ENCODE measurements at places on chromosomes 2 and 18.

- H3K27me3 ChIP-seq: no peaks in the 10 kb centered on the region
- H3K4me1 ChIP-seq: peaks cover 6% of the 10 kb centered on the region
- H3K36me3 ChIP-seq: no peaks in the 10 kb centered on the region
- peak overlapping the region; percentile 97 for H3K4me3 ChIP-seq
- DNase-seq: no peak
Measured at GRCh38 chr2:15561574-15562344, 625 bp upstream of the NBAS start.

DNA sequence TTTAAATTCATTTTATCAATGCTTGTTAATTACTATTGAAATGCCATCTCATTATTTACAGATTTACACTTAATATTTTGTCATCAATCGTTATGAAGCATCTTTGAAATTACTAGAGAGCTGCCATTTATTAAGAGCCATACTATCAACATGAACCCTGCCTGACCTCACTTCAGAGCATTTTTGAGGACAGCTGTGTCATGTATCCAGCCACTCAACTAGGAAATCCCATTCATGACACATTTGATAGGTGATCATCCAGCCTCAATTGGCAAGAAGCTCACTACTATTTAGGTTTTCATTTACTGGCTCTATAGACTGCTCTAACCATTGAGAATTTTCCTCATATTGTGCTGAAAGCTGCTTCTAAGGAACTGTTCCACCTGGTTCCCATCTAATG, 40.6 kb upstream of the TLK1 start:
- no peaks in the 10 kb centered on the region for H3K4me1 ChIP-seq
- H3K4me3 ChIP-seq: no peak overlapping the region
- no peaks in the 10 kb centered on the region for H3K27me3 ChIP-seq
- H3K27ac ChIP-seq: no peak overlapping the region
- DNase-seq: no peak
- H3K36me3 ChIP-seq: no peaks in the 10 kb centered on the region

- no peaks in the 10 kb centered on the region for H3K27me3 ChIP-seq
- no peak for DNase-seq
- H3K27ac ChIP-seq: no peak overlapping the region
Measured at GRCh38 chr2:122583159-122583917, 827.9 kb downstream of the TSN start.

DNA sequence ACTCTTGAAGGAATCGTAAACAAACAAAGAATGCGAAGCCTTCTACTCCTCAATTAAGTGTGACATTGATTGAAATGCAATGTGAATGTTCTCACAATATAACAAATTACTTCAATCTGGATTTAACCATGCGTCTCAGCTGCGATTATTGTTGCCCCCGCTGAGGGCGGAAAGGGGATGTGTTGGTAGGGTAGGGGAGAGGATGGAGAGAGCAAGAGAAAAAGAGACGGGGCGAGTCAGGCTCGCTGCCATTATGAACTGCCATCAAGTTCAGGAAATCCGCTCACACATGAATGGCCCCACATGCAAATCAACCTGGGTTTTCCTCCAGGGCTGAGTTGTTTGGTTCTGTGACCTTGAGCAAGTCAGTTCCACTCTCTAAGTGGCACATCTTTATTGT, 129.8 kb downstream of the PXDN start:
- H3K4me1 ChIP-seq: no peaks in the 10 kb centered on the region
- no peak for DNase-seq
- no peak overlapping the region for H3K4me3 ChIP-seq
- H3K36me3 ChIP-seq: no peaks in the 10 kb centered on the region
- H3K27me3 ChIP-seq: no peaks in the 10 kb centered on the region
- H3K27ac ChIP-seq: no peak overlapping the region

DNA sequence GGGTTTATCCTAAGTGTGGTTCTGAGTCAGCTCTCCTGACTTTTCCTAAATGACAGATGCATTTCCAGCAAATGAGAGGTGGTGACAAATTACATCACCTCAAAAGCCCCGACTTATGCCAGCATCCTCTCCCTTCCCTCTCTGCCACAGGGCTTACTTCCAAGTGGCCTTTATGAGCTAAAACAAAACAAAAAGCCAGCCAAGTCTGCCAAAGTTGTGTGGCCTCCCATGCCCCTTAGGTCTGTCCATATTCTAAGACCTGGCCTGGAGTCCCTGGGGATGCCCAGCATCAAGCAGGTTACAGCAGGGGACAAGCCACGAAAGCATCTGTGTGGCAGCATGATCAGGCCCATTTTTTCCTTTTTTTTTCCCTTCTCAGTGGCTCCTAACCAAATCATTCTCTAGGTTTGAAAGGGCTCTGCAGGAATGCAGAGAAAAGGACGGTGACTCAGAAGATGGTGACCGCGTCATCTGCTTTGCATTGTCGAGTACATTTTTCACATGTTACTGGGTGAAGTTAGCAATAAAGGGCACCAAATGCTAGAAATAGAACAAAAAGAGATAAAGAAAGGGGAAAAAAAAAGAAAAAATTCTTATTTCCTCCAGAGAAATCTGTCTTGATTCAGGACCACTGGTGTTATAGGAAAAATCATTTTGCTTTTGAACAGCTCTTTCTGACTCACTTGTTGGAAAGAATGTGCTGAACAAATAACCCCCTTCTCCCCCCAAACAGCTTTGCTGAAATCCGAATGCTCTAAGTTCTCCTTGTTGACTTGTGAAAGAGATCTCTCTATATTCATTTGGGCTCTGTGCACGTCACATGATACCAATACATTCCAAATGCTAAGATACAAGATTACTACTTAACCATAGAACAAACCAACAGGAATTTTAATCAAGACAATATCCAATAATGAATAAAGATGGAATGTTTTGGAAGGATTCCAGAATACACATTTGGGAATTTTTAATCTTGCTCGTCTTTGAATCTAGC, 178.7 kb downstream of the EN1 start:
- no peaks in the 10 kb centered on the region for H3K36me3 ChIP-seq
- H3K4me3 ChIP-seq: no peak overlapping the region
- H3K27ac ChIP-seq: no peak overlapping the region

- no peaks in the 10 kb centered on the region for H3K27me3 ChIP-seq
- H3K27ac ChIP-seq: no peak overlapping the region
- DNase-seq: no peak
- H3K4me1 ChIP-seq: no peaks in the 10 kb centered on the region
Measured at GRCh38 chr2:236396818-236397350, 132.7 kb upstream of the ASB18 start.

DNA sequence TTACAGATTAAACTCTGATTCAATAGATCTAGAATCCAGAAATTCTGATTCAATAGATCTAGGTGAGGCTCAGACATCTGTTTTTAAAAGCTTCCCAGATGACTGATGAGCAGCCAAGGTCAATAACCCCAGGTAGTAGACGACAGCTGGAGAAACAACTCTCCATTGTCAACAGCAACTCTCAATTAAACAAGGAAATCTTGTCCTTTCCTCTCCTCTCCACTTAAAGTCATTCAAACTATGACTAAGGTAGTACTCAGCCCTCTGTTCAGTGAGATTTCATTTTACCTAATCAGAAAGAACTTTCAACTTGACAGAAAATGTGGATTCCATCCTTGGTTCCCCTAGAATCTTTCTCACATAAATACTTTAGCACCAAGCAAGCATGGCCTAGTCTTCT, 94.6 kb upstream of the SCG2 start:
- no peaks in the 10 kb centered on the region for H3K36me3 ChIP-seq
- no peak for DNase-seq
- H3K4me1 ChIP-seq: no peaks in the 10 kb centered on the region
- no peaks in the 10 kb centered on the region for H3K27me3 ChIP-seq
- no peak overlapping the region for H3K4me3 ChIP-seq

DNA sequence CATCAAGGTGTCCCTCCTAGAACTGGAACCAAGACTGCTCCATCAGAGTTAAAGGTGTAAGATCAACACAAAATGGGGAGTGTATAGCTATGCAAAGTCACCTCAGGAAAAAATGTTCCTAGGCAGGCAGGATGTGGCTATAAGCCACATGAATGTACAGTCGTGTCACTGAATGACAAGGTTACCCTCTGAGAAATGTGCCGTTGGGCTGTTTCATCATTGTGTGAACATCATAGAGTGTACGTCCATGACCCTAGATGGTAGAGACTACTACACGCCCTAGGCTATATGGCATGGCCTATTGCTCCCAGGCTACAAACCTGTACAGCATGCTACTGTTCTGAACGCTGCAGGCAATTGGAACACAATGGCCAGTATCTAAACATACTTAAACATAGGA, 24.5 kb downstream of the TYMS start:
- peaks cover 13% of the 10 kb centered on the region for H3K36me3 ChIP-seq
- H3K27me3 ChIP-seq: no peaks in the 10 kb centered on the region
- H3K27ac ChIP-seq: no peak overlapping the region
- peaks cover 9% of the 10 kb centered on the region for H3K4me1 ChIP-seq
- no peak overlapping the region for H3K4me3 ChIP-seq

DNA sequence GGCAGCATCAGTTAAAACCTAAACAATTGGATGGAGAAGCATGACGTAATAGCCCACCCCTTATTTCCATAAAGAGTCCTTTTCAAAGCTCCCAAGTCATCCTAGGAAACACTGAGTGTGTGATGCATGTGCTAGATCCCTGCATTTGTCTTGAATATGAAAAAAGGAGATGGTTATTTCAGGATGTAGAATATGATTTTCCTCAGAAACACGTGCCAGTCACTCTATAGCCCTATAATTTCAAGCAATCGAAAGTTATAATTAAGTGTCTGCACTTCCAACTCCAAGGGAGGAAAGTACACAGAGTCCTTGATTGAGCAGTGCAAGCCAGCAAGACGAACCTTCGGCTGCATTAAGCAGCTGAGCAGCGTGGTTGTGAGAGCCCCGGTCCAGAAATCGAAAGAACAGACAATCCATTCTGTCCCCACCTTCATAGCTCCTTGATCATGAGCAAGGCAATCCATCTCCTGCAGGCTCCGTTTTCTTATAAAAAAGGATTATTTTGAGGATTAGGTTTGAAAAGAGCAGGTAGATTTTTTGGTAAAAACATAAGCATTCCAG, 287.7 kb downstream of the FBXO15 start:
- H3K27me3 ChIP-seq: no peaks in the 10 kb centered on the region
- H3K27ac ChIP-seq: no peak overlapping the region
- H3K36me3 ChIP-seq: no peaks in the 10 kb centered on the region
- no peak for DNase-seq
- no peaks in the 10 kb centered on the region for H3K4me1 ChIP-seq

- no peak overlapping the region for H3K27ac ChIP-seq
- no peaks in the 10 kb centered on the region for H3K4me1 ChIP-seq
- DNase-seq: no peak
- H3K36me3 ChIP-seq: no peaks in the 10 kb centered on the region
Measured at GRCh38 chr2:207513551-207514257, 16.1 kb upstream of the CREB1 start.

GRCh38 chr2:118846953-118847761, at the start of gene EN1:
TSS of gene EN1 (minus strand) at chr2:118847648. CDS start at chr2:118847167, 481 bp downstream.
- no peak within 1 kb of the TSS for H3K27ac ChIP-seq
- H3K4me1 ChIP-seq: peaks cover 22% of the 10 kb centered on the region
- H3K4me3 ChIP-seq: no peak within 1 kb of the TSS
- no peak for DNase-seq
- no peaks in the 10 kb centered on the region for H3K36me3 ChIP-seq

DNA sequence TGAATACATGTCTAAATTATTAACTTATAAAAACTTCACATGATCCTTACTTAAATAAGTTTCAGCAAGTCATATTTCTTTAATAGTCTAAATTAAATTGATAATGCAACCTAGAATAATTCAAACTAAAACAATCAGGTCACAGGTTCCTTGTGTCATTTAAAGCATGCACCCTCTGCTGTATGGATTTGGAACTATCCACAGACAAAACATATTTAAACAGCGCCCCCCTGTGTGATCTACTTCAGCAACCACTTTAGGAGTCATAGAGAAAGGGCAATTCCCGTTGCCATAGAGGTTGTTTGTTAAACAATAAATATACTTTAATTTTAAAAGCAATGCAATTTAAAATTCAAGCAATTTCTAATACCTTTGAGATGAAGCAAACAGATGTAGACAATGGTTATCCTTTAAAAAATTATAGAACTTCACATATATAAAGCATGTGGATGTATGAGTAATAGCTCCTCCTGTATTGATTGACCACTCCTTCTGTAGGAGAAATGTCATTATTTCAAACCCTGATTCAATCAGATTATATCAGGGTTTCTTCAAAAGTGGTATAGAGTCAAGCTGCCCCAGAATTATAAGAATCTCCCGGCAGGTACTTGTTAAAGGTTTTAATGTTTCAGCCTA, 21.2 kb downstream of the GRB14 start:
- no peaks in the 10 kb centered on the region for H3K27me3 ChIP-seq
- H3K4me1 ChIP-seq: no peaks in the 10 kb centered on the region
- DNase-seq: no peak
- H3K4me3 ChIP-seq: no peak overlapping the region

GRCh38 chr2:63665846-63666475, 77.2 kb downstream of the MDH1 start:
- H3K36me3 ChIP-seq: no peaks in the 10 kb centered on the region
- no peak overlapping the region for H3K4me3 ChIP-seq
- DNase-seq: no peak

- no peaks in the 10 kb centered on the region for H3K36me3 ChIP-seq
- no peak for DNase-seq
- no peak overlapping the region for H3K4me3 ChIP-seq
- H3K27ac ChIP-seq: no peak overlapping the region
- no peaks in the 10 kb centered on the region for H3K27me3 ChIP-seq
- H3K4me1 ChIP-seq: no peaks in the 10 kb centered on the region
Measured at GRCh38 chr18:40017021-40017420, 1938.0 kb upstream of the PIK3C3 start.

GRCh38 chr18:10340821-10341220, 113.6 kb upstream of the APCDD1 start:
- H3K4me1 ChIP-seq: no peaks in the 10 kb centered on the region
- H3K27me3 ChIP-seq: no peaks in the 10 kb centered on the region
- H3K36me3 ChIP-seq: no peaks in the 10 kb centered on the region

DNA sequence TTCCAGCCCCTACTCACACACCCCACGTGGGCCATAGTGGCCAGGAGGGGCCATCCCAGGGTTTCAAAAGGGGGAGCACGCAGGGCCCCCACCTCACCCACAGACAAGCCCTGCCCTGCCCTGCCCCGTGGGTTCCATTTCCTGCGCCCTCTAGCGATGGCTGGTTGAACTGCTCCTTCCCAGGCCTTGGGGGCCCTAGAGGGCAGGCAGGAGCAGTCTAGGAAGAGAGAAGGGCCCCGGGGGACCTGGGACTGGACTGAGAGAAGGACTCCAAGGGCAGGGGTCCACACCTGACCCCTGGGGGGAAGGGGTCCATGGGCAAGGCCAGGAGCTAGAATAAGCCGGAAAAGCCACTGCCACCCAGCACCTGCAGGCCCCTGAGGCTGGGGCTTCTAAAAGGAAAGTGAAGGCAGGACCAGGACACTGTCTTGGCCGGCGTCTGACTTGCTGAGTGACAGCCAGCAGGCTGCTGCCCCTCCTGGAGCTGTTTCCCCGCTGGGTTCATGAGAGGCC, 10.1 kb downstream of the CYP26B1 start:
- H3K4me1 ChIP-seq: no peaks in the 10 kb centered on the region
- no peak overlapping the region for H3K27ac ChIP-seq
- H3K4me3 ChIP-seq: no peak overlapping the region
- no peaks in the 10 kb centered on the region for H3K36me3 ChIP-seq
- no peaks in the 10 kb centered on the region for H3K27me3 ChIP-seq
